ENCODE measurements at places on chromosomes 11 and 22. TPM values are rescaled to one million over a fixed set of nuclear protein-coding genes. Genes with fewer than 3 reads are reported as not detected.

DNA sequence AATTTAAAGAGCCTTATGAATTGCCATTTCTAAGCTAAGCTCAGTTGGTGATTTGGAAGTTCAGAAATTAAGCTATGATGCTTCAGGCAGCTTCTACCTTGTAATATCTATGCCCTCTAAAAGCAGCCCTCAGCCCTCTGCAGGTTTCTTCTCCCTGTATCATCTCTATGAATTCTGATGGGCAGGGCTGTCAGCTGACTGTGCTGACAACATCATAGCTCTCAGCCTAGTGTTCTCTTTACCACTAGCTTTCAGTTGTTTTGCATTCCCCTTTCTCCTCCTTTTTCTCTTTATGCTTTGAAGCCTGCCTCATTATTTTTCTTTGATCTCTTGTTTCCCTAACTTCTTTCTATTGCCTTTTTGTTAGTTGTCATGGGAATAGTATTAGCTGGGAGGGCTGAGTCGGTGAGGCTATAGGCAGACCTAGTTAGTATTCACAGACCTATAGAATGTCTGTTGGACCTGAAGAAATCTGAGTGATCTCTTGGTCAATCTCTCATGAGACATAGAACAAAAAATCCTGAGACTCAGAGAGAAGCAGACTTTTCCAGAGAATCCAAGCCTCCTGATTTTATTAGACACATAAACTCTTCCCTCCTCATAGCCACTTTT is 535.4 kb downstream of the RAB38 start:
- H3K36me3 ChIP-seq: no peaks in the 10 kb centered on the region
- no peaks in the 10 kb centered on the region for H3K4me1 ChIP-seq
- no peak overlapping the region for H3K27ac ChIP-seq
- no peak overlapping the region for H3K4me3 ChIP-seq

DNA sequence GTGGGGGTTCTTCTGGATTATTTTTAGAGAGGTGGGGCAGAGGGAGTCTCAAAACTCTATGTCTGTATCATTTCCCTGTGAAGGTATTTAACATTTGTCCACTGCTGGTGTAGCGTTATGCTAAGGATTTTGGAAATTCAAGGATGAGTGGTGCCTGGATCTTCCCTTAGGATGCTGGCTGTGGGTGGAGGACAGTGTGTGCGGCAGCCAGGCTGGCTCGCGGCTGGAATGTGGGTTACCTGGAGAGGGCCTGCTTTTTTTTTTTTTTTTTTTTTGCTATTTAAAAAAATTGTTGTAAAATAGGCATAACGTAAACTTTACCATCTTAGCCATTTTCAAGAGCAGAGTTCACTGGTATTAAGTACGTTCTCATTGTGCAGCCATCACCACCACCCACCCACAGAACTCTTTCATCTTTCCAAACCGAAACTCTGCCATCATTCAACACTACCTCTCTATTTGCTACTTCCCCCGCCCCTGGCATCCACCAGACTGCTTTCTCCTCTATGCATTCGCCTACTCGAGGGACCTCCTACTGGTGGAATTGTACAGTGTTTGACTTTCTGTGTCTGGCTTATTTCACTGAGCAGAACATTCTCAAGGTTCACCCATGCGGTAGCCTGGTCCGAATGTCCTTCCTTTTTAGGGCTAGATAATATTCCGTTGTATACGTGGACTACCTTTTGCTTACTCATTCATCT is 67.1 kb downstream of the PARVB start:
- H3K4me3 ChIP-seq: no peak overlapping the region
- DNase-seq: no peak
- H3K4me1 ChIP-seq: no peaks in the 10 kb centered on the region
- peaks cover 2% of the 10 kb centered on the region for H3K36me3 ChIP-seq
- H3K27ac ChIP-seq: no peak overlapping the region

DNA sequence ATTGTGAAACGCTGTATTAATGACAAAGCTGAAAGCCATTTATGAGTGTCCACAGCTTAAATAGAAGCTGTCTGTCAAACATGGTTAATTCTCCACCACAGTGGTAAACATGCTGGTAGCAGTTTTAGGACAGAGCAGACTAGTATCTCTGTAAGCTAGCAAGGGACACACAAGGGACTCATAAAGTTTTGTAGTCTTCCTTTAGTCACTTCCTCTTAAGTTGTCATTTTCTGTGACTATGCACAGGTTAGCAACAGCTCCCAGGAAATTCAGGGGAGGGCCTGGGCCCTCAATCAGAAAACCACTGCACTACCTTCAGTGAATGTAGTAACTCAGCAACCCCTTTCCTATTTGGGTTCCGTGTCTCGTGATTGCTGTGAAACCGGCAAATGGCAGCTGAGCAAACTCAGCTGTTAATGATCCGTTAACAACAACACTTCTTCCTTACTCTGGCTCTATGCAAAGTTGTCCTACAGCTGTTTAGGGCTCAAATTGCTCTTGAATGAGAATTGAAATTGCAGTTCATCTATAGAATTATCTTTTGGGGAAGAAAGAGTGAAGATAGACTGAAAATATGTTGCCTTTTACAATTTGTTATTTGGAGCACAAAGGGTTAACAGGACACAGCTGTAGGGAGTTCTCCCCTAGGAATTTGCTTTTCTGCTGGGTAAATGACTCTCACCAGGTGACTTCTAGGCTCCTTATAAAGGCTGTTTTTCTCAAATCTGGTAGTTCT is at the start of gene MMP26:
MMP26 (plus strand) TSS at position 731 of the 736 bp plus-strand sequence.
- no peaks in the 10 kb centered on the region for H3K36me3 ChIP-seq
- no peaks in the 10 kb centered on the region for H3K27me3 ChIP-seq
- H3K4me1 ChIP-seq: peaks cover 4% of the 10 kb centered on the region
- H3K4me3 ChIP-seq: peak within 1 kb of the TSS; percentile 45
- peak within 1 kb of the TSS; percentile 58 for H3K27ac ChIP-seq

DNA sequence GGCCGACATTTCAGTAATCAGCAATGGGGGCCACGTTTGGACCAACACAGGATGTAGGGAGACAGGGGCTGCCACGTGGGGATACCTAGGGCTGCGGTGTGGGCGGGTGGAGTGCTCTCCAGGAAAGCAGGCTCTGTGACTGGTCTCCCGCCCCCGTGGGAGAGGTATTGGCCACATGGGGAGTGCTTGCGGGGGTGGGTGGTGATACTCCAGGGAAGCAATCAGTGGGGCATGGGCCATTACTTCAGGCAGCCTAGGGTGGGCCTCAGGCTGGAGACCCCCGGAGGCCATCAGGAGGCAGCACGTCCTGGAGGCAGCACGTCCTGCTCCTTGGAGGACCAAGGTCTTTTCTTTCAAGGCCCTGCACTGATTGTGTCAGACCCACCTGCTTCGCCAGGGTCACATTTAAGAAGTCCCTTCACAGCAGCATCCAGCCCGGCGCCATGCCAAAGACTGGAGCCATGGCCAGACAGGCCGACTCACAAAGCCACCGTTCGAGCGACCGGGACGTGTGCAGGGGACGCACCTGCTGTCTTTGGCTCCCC is 3.0 kb upstream of the MUC2 start:
- no peak overlapping the region for H3K4me3 ChIP-seq
- H3K4me1 ChIP-seq: no peaks in the 10 kb centered on the region
- H3K36me3 ChIP-seq: no peaks in the 10 kb centered on the region
- H3K27me3 ChIP-seq: no peaks in the 10 kb centered on the region
- no peak for DNase-seq

- no peaks in the 10 kb centered on the region for H3K27me3 ChIP-seq
- DNase-seq: no peak
- no peak overlapping the region for H3K4me3 ChIP-seq
- peaks cover 3% of the 10 kb centered on the region for H3K4me1 ChIP-seq
- no peak overlapping the region for H3K27ac ChIP-seq
- peaks cover 9% of the 10 kb centered on the region for H3K36me3 ChIP-seq
Measured at GRCh38 chr11:69696749-69697468, 6.9 kb downstream of the FGF19 start.

- no peak overlapping the region for H3K4me3 ChIP-seq
- H3K27me3 ChIP-seq: no peaks in the 10 kb centered on the region
- H3K27ac ChIP-seq: no peak overlapping the region
- H3K4me1 ChIP-seq: 0 out of 2 replicates have a peak, but pooled peaks cover 3% of the 10 kb centered on the region
- DNase-seq: no peak
- no peaks in the 10 kb centered on the region for H3K36me3 ChIP-seq
Measured at GRCh38 chr11:123129920-123130319, 65.1 kb downstream of the CLMP start.

Gene BLID
- not detected for total RNA-seq

DNA sequence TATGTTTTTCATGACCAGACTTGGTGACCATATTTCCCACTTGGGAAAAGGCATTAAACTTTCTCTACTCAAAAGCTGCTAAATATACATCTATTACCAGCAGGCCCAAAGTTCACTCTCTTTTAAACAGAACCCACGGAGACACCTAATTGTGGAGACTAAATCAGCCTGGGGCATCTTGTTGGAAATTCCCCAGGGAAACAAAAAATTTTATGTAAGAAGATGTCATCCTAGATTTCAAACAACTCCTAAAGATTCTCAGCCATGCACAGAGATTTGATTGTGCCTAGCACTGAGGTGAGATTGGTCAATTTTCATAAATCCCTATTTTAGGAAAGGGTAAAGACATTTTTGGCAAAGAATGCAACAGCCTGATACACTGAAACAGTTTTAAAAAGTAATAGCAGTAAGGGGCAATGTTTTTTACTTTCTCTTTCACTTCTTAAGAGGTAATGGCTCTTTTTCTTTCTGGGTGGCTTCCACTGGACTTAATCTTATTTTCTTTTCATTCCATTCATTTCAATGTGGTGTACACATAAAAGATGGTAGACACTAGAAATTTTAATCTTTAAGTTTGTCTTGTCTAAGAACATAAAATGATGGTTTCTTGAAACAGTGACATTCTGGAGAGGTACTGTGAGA is 9.6 kb downstream of the OR52N2 start:
- H3K4me1 ChIP-seq: no peaks in the 10 kb centered on the region
- no peaks in the 10 kb centered on the region for H3K36me3 ChIP-seq
- H3K27me3 ChIP-seq: no peaks in the 10 kb centered on the region
- no peak for DNase-seq
- H3K4me3 ChIP-seq: no peak overlapping the region

- DNase-seq: no peak
- H3K27me3 ChIP-seq: no peaks in the 10 kb centered on the region
- no peaks in the 10 kb centered on the region for H3K4me1 ChIP-seq
- no peak overlapping the region for H3K4me3 ChIP-seq
Measured at GRCh38 chr11:28017816-28018215, 90.1 kb downstream of the KIF18A start.

Gene HTR3A
- total RNA-seq: 4.1 TPM

Gene GAL3ST1
- total RNA-seq: 5.1 TPM

Gene IGSF22
- 0.35 TPM for total RNA-seq

- peak overlapping the region; percentile 41 for H3K4me3 ChIP-seq
- no peak overlapping the region for H3K27ac ChIP-seq
- no peaks in the 10 kb centered on the region for H3K27me3 ChIP-seq
- H3K4me1 ChIP-seq: peaks cover 20% of the 10 kb centered on the region
- no peak for DNase-seq
Measured at GRCh38 chr22:42217752-42218280, 52.6 kb downstream of the TCF20 start.

- H3K27ac ChIP-seq: no peak overlapping the region
- no peaks in the 10 kb centered on the region for H3K4me1 ChIP-seq
- no peak overlapping the region for H3K4me3 ChIP-seq
- H3K36me3 ChIP-seq: peaks cover 10% of the 10 kb centered on the region
Measured at GRCh38 chr11:98710986-98711385, 309.8 kb upstream of the CNTN5 start.

Gene EMID1
- 5.4 TPM for total RNA-seq

DNA sequence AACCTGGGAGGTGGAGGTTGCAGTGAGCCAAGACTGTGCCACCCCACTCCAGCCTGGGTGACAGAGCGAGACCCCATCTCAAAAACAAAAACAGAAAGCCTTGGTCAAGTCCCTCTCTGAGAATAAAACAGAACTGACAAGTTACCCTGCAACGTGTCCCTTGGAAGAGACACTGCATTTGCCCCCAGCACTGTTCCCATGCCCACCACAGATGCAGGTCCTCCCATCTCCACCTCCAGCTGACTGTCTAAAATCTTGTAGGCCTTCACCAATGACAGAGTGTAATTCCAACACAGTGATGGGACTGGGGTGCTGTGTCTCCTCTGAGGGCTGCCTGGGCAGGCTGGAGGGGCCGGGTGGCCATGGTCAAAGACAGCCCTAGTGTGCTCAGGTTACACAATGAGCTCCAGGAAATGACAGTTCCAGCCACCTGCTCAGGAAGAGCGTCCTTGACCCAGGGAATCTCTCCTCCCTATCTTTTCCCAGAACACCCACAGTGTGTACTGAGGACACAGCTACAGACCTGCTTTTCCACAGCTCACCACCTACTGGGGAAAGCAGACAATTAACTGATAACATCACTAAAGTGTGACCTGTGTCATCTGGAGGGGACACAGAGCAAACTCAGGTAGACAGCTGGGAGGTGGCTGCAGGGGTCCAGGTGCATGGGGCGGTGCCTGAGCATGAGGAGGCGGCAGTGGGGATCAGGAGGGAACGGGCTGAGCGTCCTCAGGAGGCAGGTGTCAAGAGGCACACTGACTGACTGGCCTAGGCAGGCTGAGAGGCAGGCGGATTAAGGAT is 56.4 kb downstream of the ARFGAP3 start:
- peaks cover 2% of the 10 kb centered on the region for H3K4me1 ChIP-seq
- no peak overlapping the region for H3K4me3 ChIP-seq
- H3K36me3 ChIP-seq: peaks cover 1% of the 10 kb centered on the region
- DNase-seq: no peak
- no peak overlapping the region for H3K27ac ChIP-seq

GRCh38 chr11:85829172-85829571 is 18.2 kb upstream of the SYTL2 start:
- no peaks in the 10 kb centered on the region for H3K4me1 ChIP-seq
- no peaks in the 10 kb centered on the region for H3K27me3 ChIP-seq
- no peaks in the 10 kb centered on the region for H3K36me3 ChIP-seq

DNA sequence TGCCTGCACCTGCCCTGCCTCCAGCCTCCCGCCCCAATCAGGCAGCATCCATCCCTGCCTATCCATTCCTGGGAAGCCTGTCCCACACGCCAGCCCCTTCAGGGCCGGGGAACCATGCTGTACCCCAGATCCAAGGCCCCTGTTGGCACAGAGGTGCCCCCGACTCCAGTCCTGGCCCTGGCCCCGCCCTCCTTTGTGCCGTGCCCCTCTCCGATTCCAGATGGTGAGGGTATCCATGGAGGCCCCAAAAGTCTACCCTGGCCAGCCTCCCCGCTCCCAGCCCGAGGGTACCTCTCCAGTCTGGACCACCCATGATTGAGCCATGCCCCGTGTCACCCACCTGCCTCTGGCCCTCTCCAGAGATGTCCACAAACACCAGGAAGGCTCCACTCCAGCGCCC is 2.7 kb upstream of the TH start:
- H3K27me3 ChIP-seq: no peaks in the 10 kb centered on the region
- no peak overlapping the region for H3K4me3 ChIP-seq
- no peak for DNase-seq

GRCh38 chr11:119315131-119316015 is 1.6 kb downstream of the MCAM start:
- H3K4me1 ChIP-seq: peaks cover 15% of the 10 kb centered on the region
- peaks cover 25% of the 10 kb centered on the region for H3K36me3 ChIP-seq
- peak; percentile 82 for DNase-seq
- no peak overlapping the region for H3K27ac ChIP-seq
- peaks cover 9% of the 10 kb centered on the region for H3K27me3 ChIP-seq

Data from H9 (cell line).